Activated naive CD8-positive, alpha-beta T cell treated with anti-CD3 and anti-CD28 coated beads for 36 hours (primary cell): ENCODE measurements at places on chromosomes 4 and X.

DNA sequence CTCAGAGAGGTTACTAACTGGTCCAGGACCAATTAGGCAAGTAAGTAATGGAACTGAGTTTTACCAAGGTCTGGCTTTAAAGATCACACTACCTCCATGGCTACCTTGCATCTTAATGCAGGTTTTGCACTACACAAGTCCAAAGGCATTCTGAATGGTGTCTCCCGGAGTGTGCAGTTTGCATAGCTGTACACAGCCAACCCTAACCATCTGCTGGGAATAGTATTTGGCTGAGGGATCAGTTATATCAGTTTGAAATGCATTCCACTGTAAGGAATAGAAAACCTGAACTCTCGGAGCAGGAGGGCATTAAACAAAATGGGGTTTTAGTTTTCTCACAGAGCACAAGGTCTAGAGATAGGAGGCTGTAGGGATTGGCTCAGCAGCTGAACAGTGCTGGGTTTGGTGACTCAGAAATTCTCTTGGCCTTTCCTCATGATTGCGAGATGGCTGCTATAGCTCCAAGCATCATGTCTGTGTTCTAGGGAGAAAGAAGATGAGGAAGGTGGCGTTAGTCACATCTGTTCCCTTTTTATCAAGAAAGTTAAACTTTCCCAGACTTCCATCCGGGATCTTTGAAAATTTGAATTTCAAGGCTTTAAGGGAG, 177.1 kb downstream of the NHS start:
- H3K4me3 ChIP-seq = no peak overlapping the region
- H3K36me3 ChIP-seq = peaks cover 11% of the 10 kb centered on the region
- DNase-seq = no peak
- peaks cover 42% of the 10 kb centered on the region for H3K4me1 ChIP-seq
- no peak overlapping the region for H3K27ac ChIP-seq

GRCh38 chrX:140724736-140725135, 15.2 kb downstream of the LINC00632 start:
- no peak overlapping the region for H3K27ac ChIP-seq
- H3K36me3 ChIP-seq = no peaks in the 10 kb centered on the region
- DNase-seq = no peak
- no peaks in the 10 kb centered on the region for H3K4me1 ChIP-seq
- no peaks in the 10 kb centered on the region for H3K27me3 ChIP-seq

GRCh38 chr4:120447774-120448173, 381.1 kb upstream of the MAD2L1 start:
- H3K36me3 ChIP-seq = no peaks in the 10 kb centered on the region
- no peak overlapping the region for H3K4me3 ChIP-seq
- peaks cover 2% of the 10 kb centered on the region for H3K4me1 ChIP-seq
- H3K27ac ChIP-seq = no peak overlapping the region

DNA sequence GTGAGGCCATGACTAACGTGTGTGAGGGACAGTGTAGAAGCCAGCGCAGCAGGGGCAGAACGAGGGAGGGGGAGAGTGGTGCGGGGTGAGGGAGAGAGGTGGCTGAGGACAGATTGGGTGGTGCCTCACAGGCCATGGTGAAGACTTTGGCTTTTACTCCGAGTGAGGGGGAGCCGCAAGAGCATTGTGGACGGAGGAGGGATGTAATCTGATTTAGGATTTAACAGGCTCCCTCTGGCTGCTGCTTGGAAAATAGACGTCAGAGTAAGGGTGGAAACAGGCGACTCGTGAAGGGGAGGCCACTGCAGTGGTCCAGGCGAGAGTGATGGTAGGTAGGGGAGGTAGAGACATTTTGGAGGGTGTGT, 13.0 kb downstream of the PPP1R3F start:
- peaks cover 39% of the 10 kb centered on the region for H3K4me1 ChIP-seq
- H3K27me3 ChIP-seq = no peaks in the 10 kb centered on the region
- no peak overlapping the region for H3K27ac ChIP-seq
- no peaks in the 10 kb centered on the region for H3K36me3 ChIP-seq
- DNase-seq = no peak
